Inflammatory macrophage treated with lipopolysaccharide for 4 hours (primary cell): ENCODE measurements at places on chromosomes 5 and 9.
A peak's percentile ranks its signal among the peaks of the same experiment; 100 is the strongest.

DNA sequence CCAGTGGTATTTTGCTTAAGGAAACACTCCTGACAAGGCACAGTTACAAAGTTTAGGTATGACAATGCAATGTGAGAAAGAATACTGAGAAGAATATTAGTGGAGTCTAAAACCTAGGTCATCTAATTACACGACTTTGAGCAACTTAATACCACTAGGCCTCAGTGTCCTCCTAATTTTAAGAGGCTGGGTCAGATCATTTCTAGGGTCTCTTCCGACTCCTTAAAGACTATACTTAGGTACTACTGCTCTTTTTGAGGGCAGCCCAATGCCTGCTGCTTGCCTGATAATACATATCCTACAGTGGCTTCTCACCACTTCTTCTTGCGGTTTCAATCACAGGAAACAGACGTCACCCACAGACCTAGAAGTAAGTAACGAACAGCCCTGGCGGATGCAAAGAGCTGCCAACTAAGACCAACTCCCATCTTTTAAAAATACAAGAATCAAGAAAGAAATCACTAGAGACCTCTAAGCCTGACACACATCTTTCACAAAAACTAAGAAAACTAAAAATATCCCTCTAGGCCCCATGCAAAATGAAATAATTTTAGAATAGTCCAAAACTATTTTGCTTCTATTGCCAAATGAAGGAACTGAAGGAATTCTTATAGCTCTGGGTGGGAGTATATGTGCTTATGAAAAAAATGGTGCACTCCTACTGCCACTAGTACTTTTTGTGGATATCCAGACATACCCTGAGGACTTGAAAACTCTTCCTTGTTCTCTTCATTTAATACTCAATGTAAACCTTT is 13.1 kb downstream of the DIAPH1 start:
- peak; percentile 93 for DNase-seq

- DNase-seq = no peak
Observed at GRCh38 chr5:176379881-176380280, 8.5 kb downstream of the NOP16 start.

DNA sequence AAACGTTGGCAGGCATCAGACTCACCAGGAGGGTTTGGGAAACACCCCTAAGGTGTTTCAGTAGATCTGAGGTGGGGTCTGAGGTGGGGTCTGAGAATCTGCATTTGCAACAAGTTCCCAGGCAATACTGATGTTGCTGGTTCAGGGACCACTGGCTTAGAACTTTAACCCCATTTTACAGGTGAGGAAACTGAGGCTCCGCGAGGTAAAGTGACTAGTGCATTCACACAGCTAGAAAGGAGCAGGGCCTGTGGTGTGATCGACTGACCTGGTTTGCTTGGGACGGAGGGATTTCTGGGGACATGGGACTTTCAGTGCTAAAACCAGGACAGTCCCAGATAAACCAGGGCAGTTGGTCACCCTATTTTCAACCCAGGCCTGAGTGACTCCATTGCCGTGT is 81.4 kb upstream of the ZNF618 start:
- DNase-seq = no peak

- no peak for DNase-seq
Observed at GRCh38 chr9:26033336-26033735, 355.1 kb upstream of the TUSC1 start.

DNA sequence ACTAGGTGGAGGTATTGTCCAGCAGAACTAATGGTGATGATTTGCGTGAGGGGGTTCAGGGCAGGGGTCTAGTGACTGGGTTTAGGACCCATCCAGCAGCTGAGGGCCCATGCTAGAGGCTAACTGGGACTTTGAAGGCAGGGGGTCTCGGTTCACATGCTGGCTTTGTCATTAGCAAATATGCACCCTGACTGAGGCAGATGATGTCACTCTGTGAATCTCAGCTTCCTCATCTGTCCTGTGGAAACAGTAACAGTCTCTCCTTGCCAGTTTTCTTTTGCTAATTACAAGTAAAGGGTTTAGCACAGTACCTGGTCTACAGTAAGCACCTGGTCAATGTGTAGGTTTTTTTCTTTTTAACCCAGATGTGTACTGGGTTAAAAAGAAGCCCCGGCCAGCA is 5.2 kb downstream of the SH2D3C start:
- peak; percentile 64 for DNase-seq

DNA sequence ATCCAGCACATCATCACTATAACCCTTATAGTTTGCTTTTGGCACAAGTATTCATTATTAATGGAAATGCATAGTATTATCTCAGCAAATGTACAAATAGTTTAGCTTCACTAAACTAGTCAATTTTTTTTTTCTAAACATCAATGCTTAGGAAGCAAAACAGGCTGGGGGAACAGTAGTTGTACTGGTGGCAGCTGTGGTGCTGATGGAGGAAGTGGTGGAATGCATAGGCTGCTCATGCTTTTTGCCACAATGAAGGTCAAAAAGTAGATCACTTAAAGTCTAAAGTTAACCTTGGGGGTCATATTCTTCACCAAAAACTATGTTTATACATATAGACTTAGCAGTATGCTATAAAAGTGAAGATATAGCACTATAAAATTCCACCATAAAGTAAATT is 36.3 kb upstream of the CDKN2B start:
- no peak for DNase-seq

DNA sequence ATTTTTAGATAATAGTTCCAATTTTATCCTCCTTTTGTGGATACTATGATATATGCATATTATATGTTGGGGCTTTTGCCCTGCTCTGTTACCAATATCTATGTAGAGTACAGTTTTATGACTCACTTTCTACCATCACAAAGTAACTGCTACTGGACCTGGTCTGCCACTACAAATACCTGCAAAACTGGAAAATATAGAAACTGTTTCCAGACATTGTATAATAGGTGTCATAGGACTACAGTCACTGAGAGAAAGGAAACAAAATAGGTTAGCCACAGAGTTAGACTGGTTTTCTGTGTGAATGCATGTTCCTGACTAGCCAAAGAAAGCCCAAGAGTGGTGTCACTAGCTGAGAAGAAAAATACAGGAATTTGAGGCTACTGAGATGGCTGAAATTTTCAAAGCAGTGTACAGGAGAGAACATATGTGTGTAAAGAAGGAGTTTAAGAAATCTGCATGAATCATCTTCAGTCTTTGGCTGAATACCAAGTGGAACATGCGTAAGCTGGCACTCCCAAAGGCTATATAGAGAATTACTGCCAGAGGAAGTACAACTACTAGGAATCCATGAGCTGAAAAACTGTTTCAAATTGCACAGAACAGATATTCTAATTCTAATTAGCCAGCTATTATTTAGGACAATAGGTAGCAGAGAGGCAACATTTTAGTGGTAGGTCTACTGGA is 29.0 kb upstream of the FAM174A start:
- DNase-seq = peak; percentile 60

DNA sequence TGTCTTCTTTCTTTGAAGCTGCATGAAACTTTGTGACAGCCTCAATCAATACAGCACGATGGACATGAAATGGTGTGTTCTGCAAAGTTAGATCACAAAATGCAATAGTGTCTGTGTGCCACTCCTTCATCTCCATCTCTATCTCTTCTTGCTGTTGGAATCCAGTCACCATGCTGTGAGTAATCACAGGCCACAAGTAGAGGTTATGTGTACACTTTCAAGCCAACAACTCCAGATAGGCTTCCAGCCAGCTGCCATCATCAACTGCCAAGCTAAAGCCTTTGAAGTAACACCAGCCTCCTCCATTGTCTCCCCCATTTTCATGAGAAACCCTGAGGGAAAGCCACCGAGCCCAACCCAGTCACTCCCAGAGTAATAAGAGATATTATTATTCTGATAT is 360.6 kb downstream of the PTPRD start:
- no peak for DNase-seq

DNA sequence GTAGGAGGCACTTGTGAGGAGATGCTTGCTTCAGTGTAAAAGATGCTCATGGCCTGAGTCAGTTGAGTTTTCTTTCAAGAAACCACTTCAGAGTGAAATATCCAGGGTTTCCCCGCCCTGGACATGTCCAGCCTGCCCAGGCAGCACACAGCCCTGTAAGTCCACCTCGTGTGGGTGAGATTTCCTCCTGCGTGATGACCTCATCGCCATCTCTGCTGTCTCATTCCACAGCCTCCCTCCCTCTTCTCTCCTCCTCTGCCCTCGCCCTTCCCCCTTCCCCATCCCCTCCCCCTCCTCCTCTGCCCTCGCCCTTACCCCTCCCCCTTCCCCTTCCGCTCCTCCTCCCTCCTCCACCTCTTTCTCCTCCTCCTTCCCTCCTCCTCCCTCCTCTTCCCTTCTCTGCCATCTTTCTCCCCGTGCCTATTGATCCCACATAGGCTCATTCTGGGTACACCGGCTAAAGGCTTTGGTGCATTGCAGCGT is 34.0 kb upstream of the NCS1 start:
- peak; percentile 93 for DNase-seq

GRCh38 chr9:2620919-2621721 is 467 bp upstream of the VLDLR start:
- DNase-seq = peak; percentile 21

- peak; percentile 98 for DNase-seq
Observed at GRCh38 chr9:124218438-124218982, 39.2 kb upstream of the NEK6 start.

DNA sequence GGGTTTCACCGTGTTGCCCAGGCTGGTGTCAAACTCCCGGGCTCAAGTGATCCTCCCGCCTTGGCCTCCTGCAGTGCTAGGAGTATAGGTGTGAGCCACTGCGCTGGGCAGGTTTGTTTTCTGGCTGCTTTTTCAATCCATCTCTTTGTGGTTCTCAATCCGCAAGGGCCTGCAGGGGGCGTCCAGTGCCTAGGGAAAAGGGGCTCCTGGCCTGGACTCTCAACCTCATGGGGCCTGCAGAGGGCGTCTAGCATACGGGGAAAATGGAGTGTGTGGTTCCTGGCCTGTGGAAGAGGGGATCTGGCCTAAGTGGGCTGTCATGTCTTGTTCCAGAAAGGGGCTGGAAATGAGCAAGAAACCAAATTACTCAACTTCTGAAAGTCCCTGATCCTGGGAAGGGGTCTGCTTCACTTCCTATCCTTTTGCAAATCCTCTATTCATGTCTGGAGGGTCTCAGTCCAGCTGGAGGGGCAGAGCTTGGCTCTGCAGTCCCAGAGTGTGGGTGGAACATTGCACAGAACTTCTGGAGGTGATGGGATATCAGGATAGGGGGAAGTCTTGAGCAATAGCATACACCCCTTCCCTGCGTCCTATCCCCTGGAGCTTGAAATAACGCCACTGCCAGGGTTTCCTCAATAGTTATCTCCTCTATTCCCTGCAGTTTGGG is 12.7 kb upstream of the CCL27 start:
- peak; percentile 83 for DNase-seq

GRCh38 chr5:74056789-74057164 is 430.8 kb downstream of the ARHGEF28 start:
- DNase-seq = no peak

GRCh38 chr5:115366223-115366622 is 69.8 kb upstream of the CCDC112 start:
- no peak for DNase-seq

DNA sequence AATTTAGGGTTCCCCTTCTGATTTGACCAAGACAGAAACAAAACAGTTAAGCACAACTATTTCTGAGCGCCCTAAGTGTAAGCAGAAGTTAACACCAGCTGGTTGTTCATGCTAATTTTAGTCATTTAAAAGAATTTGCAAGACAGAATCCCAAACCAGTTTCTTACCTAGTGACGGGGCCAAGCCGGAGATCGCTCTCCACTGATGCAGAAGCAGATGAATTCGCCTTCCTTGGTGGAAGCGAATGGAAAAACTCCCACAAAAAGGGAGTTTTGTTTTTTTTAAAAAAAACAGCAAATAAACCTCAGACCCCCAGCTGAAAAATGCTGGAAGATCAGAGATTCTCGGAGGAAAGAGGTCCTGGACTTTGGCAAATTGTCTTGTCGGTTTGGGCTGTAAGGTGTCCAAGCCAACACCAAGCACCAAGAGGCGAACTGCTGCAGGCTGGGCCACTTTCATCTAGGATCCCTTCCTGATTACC is 47.4 kb upstream of the GLDC start:
- no peak for DNase-seq

- no peak for DNase-seq
Observed at GRCh38 chr9:93859431-93860215, 95.5 kb downstream of the BARX1 start.

DNA sequence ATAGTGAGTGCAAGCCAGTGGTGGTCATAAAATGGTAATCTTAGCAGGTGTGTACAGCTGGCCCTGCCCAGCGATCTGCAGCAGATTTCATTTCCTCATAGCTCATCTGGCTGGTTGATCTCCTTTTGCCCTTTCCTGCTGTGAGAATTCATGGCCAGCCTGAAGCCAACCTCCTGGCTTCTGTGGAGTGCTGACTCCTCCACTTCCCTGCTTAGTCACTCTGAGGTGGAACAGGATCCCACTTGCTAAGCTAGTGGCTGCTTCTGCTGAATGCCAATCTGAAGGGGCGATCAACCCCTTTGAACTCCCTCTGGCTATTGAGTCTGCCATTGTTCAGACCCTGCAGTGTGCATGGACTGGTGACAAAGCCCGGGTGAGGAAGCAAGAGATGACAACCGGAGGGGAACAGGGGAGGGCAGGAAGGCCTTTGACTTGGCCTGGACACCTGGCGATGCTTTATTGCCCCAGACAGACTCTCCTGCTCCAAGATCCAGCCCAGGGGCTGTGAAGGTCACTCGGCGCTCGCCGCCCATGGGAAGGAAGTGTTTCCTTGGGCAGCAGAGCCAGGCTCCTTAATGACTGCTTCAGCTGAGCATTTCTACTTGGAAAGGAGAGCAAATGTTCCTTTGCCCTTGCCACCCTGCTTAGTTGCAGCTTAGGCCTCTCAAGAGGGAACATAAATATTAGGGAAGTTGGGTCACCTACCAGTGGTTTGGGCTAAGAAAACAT is 341.1 kb downstream of the ZSWIM6 start:
- no peak for DNase-seq

DNA sequence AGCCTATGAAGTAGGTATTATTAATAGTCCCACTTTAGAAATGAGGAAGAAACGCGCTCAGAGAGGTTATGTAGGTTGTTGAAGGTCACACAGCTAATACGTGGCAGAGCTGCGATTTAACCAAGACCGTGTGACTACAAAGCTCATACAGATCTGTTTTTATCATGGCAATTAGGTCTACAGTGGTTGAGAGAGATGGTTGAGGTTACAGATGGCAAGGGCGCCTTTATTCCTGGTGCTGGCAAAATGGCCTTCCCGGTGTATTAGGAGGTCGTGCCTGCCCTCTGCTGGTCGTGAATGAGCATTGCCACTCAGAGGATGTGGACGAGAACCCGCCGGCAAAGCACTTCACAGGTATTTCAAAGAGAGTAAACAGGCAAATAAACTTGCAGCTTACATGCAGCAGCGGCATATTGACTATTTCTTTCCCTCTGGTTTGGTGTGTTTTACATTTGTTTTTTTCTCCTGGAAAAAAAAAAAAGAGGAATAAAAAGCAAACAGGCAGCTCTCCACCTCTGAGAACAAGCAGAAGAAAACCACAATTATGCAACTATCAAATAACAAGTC is 65.3 kb upstream of the EGFLAM start:
- peak; percentile 45 for DNase-seq
